ENCODE measurements at places on chromosomes 13 and 19. TPM values are rescaled to one million over a fixed set of nuclear protein-coding genes. Genes with fewer than 3 reads are reported as not detected.

GRCh38 chr19:50380137-50380536, 3.9 kb downstream of the NR1H2 start:
- H3K4me3 ChIP-seq, result no peak overlapping the region
- no peaks in the 10 kb centered on the region for H3K36me3 ChIP-seq

Gene COL5A3
- total RNA-seq, result 10.6 TPM

DNA sequence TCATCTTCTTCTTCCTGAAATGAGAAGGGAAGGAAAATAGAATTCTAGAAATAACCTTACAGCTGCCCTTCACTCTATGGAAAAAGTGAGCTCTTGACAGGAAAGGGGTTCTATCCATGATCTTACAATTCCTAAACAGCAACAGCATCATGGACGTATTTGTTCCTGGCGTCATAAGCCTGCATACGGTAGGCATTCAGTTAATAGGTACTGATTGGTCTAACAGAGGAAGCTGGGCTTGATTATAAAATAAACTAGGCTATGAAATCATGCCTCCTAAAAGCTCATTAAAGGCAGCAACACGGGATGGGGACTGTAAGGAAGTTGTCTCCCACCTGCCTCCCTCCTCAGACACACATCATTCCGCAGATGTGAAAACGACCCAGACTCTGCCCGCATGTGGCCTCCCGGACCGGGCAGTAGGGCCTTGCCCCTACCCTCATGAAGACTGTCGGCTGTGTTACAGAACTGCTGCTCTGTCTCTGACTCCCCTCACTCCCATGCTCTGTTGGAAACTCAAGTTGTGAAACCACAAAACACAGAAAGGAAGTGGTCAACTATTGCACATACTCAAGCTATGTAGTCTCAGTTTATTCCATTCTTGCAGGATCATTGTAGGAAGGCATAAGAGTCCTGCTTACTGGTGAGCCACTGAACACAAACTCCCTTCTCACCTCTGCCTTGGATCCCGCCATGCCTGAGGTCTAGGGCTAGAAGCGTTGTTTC, 129.8 kb downstream of the DLEU7 start:
- no peak for DNase-seq
- H3K4me3 ChIP-seq, result no peak overlapping the region
- peaks cover 13% of the 10 kb centered on the region for H3K4me1 ChIP-seq
- H3K27ac ChIP-seq, result no peak overlapping the region

DNA sequence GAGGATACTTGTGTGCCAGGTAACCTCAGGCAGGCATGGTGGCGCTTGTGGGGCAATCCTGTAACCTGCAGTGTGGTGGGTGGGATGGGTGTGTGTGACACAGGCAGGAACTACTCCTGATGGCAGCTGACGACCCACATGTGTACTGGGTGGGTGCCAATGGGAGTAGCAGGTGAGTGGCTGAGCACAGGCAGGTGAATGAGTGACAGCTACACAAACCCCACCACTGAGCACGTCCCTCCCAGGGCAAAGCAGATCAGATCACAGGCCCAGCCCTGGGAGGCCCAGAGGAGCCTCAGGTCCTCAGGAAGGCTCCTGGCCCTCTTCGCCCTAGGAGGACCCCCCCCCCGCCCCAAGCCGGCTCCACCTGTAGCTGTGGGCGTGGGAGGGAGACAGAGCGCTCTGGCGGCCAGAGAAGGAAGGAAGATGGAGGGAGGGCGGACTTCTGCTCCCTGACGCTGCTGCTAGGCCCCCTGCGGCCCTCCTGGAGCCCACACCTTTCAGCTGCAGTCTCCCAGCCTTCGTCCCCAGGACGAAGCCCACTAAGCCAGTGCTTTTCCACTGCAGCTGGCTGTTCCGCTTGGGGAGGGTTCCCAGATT, 1.3 kb upstream of the ZNF181 start:
- H3K27ac ChIP-seq, result peak overlapping the region; percentile 96
- no peaks in the 10 kb centered on the region for H3K27me3 ChIP-seq
- DNase-seq, result no peak
- H3K4me1 ChIP-seq, result peaks cover 19% of the 10 kb centered on the region
- H3K4me3 ChIP-seq, result peak overlapping the region; percentile 71

DNA sequence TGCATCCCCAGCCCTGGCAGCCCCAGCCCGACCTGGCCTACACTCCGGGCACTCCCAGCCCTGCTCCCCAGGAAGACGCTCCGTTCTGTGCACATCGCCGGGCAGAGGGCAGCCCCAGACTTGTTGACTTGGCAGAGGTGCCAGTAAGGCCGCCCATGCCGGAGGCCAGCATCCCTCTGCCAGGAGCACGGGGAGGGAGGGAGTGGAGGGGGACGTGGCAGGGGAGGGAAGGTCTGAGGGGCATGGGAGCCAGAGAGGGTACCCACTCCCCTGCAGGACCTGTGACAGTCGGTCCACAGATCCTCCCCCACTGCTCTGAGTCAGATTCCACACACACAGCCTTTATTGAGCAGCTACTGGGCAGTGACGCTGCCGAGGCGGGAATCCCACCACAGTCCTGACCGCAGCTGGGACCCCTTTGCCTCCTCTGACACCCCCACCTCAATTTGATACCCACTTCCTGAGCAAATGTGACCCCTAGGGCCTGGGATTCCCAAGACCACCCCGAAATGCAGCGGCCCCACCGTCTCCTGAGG, 1.9 kb upstream of the NKPD1 start:
- H3K4me3 ChIP-seq, result no peak overlapping the region
- H3K4me1 ChIP-seq, result no peaks in the 10 kb centered on the region
- H3K36me3 ChIP-seq, result no peaks in the 10 kb centered on the region
- no peak overlapping the region for H3K27ac ChIP-seq
- no peaks in the 10 kb centered on the region for H3K27me3 ChIP-seq
- no peak for DNase-seq

DNA sequence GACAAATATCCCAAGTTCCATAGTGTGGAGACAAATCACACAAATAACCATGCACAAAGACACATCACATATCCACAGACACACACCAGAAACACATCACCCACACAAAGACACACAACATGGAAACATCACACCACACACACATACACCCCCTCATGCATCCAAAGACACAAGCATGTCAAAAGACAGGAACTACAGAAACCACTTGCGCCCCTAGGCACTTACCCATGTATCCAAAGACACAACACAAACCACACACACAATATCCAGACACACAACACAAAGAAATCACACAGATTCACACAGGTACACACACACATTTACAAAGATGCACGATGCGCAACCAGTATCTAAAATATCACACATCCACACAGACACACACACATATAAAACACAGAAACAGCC, 901 bp downstream of the DPF1 start:
- no peak overlapping the region for H3K27ac ChIP-seq
- no peak for DNase-seq
- H3K36me3 ChIP-seq, result no peaks in the 10 kb centered on the region
- no peaks in the 10 kb centered on the region for H3K4me1 ChIP-seq

DNA sequence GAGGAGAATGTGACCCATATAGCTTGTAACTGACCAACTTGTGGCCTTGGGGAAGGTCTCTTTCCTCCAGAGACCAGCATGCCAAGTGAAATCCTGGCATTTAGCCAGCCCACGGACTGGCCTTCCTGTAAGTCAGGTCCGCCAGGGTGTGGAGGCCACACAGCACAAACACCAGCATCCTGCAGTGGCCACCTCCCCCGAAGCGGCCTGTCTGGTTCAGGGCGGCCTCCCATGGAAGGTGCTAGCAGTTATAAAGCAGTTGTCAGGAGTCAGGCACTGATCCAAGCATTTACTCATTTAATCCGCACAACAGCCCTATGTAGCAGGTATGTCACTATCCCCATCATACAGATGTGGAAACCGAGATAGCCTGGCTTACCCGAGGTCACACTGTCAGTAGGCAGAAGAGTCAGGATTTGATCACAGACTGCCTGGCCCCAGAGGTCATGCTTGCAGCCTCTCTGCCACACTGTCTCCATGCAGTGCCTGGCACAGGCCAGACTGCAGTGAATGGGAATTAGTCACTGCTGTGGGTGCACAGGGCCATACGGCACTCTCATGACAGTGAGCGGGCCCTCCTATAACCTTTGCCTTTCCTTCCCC, 36.7 kb downstream of the CAPN12 start:
- H3K27me3 ChIP-seq, result no peaks in the 10 kb centered on the region
- no peak overlapping the region for H3K4me3 ChIP-seq
- peak overlapping the region; percentile 80 for H3K27ac ChIP-seq
- DNase-seq, result no peak
- peaks cover 93% of the 10 kb centered on the region for H3K36me3 ChIP-seq

Gene OR7A5
- total RNA-seq, result not detected

- H3K36me3 ChIP-seq, result no peaks in the 10 kb centered on the region
- H3K4me1 ChIP-seq, result no peaks in the 10 kb centered on the region
- DNase-seq, result peak; percentile 19
- no peak overlapping the region for H3K4me3 ChIP-seq
- H3K27ac ChIP-seq, result no peak overlapping the region
These were observed 11.7 kb downstream of the DACT3 start for GRCh38 chr19:46648961-46649960.

Measured in psoas muscle (tissue), 8 donors.